ENCODE measurements at places on chromosomes 3 and 15. TPM values are rescaled to one million over a fixed set of nuclear protein-coding genes. Genes with fewer than 3 reads are reported as not detected.
A peak's percentile ranks its signal among the peaks of the same experiment; 100 is the strongest.

Gene GOLGA8B
- total RNA-seq, result 56.6 TPM

Gene GHRL
- not detected for total RNA-seq

Gene CEMIP
- 2.4 TPM for total RNA-seq

Gene ITIH4
- 12.5 TPM for total RNA-seq

Gene CCDC13
- total RNA-seq, result not detected

Gene IL5RA
- 3.9 TPM for total RNA-seq

Gene ECT2
- total RNA-seq, result 16.1 TPM

Gene MESP1
- 2.9 TPM for total RNA-seq

DNA sequence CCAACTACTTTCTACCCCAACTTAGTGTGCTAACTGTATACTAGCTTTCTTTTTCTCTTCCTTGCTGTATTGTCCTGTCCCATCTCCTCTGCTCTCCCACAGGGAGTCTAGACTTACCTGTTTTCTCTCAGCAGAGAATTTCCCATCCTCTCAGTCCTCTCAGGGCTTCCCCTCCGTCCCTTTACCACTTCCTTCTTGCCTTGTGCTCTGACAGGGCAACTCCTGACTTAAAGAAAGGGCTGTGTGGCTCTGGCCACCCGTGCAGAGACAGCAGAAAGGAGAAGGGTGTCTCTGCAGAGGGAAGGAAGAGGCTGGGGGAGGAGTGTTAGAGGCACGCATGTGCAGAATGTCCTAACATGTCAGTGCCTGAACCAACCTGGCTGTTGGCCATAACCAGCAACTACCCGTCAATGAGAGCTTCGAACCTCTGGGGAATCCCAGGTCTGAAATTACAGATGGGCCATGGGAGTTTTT, at the start of gene GCSAM:
GCSAM (minus strand) TSS at position 274 of the 474 bp plus-strand sequence; CDS start at position 146, 128 bp downstream.
- peak; percentile 54 for DNase-seq

DNA sequence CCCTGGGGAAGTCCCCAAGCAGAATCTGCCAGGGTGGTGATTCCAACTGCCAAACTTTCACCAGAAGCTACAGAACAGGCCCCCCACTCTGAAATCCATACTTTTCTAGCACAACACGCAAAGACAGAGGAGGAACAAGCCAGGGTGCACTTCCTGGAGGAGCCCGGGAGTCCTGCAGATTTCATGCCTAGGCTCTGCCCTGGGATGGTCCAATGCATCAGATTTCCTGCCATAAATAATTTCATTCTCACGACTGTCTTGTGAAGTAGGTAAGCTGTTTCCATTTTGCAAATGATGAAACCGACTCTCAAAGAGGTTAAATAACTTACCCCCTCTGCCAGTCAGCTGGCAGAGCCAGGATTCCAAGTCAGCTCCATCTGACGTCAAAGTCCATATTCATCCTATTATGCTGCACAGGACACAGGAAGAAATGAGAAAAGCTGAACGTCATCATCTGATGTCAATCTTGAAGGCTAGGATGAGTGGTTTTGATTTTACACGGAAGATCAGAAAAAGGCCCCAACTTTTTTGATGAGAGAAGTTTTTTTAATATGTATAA, 134.8 kb upstream of the IGF1R start:
- DNase-seq, result no peak

- no peak for DNase-seq
Measured at GRCh38 chr3:108603691-108604090, 14.2 kb downstream of the DZIP3 start.

- DNase-seq, result no peak
Measured at GRCh38 chr3:186067360-186068242, 41.3 kb downstream of the ETV5 start.

- peak; percentile 87 for DNase-seq
Measured at GRCh38 chr15:85702321-85703101, 92.2 kb downstream of the KLHL25 start.

GRCh38 chr3:187263270-187263669, 28.3 kb downstream of the MASP1 start:
- no peak for DNase-seq

DNA sequence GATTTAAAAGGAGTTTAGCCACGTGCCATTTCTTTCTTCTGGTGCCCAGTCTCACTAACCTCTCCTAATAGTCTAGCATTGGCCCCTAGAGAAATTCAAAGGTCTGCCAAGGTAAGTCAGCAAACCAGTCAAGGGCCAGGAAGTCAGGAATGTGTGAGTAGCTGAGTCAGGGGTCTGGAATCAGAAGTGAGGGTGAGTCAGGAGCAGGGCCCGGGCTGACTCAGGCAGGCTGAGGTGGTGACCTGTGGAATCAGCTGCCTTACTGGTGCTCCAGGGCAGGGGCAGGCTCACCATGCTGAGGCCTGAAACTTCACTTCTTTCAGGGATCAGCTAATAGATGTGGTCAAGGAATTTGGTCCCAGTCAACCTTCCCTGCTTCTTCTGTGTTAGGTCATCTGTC, 105.8 kb upstream of the MYZAP start:
- DNase-seq, result no peak

DNA sequence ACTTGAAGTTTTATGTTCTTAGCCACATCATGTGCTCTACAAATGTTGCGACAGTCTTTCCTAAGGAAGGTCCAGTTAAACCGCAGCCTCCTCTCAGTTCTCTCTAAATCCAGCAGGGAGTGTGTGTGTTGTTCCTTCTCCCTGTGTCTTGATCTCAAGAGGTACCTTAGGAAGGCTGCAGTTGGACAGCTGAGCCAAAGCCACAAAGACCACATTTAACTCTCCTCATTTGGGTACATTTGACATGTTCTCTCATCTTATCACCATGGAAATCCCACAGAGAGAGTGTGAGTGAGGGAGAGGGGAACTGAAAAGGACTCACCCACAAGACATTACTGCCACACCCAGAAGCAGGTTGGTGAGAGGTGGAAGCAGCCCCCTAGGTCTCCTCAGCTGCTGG, 79.5 kb downstream of the CD200R1L start:
- no peak for DNase-seq

DNA sequence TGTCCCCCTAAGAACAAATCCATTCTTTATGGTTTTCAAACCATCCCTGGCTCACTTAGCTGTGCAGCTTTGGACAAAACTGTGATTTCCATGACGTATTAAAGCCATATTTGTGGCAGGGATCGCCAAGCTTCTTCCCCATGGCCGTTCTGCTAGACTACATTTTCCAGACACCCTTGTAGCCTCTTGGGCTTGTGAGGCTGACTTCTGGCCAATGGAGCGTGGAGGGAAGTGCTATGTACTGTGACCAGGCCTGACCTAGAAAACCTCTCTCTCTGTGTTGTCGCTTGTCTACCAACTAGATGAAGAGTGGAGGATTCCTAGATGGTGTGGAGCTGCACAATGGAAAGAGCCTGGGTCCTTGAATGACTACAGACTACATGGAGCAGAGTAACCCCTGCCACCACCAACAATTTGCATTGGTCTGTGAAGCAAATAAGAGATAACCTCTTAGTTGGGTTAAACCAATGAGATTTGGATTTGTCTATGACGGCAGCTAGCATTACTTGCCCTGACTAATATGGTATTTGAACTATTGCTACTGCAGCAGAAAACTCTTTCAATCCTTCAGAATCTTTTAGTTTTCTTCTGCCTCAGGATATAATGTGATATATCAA, 22.1 kb upstream of the MGLL start:
- DNase-seq, result no peak

DNA sequence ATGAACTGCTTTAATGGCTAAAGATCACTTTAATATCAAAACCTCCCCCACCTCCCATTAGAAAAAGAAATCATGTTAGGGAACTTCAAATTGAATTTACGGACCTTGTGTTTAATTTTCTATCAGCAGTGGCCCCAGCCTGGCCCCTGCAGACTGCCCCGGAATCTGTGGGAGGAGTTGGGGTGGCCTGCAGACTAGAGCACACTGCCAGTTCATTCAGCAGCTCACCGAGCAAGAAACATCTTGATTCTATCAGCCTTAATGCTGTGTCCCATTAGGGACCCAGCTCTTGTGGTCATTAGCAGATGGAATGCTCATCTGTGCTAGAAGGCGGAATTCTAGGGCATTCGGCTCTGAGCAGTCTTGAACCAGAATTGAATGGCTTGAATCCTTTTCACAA, 54.2 kb downstream of the FLNB start:
- peak; percentile 48 for DNase-seq

DNA sequence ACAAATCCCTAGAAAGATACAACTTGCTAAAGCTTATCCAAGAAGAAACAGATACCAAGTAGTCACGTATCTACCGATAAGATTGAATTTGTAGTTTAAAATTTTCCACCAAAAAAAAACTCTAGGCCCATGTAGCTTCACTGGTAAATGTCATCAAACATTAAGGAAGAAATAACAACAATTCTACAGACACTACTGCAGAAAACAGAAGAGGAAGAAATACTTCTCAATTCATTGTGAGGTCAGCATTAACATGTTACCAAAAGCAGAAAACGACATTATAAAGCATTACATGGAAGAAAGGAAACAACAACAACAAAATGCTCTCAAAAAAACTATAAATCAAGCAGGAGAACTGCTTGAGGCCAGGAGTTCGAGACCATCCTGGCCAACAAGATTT, 27.5 kb upstream of the TM4SF19 start:
- no peak for DNase-seq

DNA sequence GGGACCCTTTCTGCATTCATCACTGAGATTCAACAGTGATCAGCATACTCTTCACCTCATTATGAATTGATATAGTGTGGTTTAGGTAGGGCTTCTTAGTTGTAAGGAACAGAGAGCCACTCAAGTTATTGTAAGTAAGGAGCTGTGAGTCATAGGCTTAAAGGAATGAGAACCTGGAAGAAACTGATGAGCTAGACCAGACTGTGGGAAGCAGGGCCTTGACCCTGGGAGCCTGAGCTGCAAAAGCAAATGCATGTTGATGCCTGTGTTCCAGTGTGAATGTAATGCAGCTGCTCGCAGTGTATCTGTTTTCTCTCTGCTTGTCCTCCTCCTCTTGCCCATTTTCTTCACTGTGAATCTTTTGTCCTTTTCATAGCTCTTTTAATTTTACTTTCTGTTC, 13.6 kb downstream of the ZKSCAN7 start:
- DNase-seq, result no peak

DNA sequence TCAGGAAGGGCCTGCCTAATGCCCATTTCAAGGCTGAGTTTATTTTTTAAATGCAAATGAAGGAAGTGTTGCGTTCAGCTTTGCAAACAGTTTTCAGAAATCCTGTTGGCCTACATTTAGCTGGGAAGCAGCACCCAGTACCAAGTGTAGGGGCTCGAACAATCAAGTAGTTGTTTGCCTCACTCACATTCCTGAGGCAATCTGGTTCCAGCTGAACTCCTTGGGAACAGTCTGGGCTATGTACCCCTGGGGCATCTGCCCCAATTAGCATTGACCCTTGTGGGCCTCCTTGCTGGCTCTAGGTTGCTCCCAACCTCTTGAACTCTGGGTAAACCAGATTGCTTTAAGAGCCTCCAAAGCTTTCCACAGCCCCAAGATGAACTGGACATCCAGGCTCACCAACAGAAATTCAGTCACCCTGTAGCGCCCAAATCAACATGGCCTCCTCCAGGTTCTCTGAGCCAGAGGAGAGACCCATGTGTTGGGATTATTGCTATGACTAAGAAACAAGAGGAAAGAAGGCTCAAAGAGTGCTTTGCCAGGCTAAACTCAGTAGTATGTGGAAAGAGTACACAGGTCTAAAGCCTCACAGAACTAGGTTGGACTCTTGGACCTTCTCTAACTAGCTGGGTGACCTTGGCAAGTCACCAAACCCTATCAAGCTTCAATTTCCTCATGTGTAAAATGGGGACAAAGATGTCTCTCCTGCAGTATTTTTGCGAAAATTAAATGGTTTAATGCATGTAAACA, 532.7 kb downstream of the SOX2 start:
- DNase-seq, result no peak

All from umbilical cord (tissue), 2 donors.